Coronary artery (tissue), 2 donors: ENCODE measurements at places on chromosomes 13 and 19.

- no peak for DNase-seq
Observed at GRCh38 chr19:334296-335071, 10.1 kb downstream of the MIER2 start.

GRCh38 chr13:44470638-44471562 lies 97.3 kb downstream of the SERP2 start:
- no peak for DNase-seq

GRCh38 chr19:54333586-54334298 lies 5.2 kb downstream of the LILRA4 start:
- DNase-seq = peak; percentile 38

DNA sequence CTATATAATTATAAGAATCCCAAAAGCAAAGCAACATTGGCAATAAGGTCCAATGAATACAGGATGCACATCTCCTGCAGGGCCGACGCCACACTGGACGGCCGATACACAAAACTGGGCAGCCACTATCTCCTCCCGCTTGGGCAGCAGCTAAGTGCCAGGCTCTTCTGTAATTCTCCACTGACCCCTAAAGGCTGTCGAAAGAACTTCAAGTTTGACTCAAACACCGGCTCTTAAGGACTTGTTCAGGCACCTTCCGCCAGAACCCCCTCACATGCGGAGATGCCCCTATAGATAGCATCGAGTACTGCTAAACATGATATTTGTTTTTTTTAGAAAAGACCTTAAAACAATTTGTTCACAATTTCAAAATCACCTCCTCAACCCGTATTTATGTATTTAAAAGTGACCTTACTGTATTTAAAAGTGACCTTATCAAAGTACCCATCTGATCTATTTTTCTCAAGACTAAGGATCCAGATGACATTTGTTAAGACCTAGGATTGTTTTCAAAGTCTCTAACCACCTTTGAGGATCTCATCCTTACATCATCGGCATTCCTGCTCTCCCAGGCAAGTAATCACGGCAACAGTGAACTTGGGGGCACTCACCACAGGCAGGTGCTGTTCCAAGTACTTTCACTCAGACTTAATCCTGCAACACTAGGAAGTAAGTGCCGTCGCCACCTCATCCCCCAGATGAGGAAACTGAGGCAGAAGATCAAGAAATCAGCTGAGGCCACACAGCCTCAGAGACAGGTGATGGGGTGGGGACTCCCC lies 77.8 kb downstream of the TUBGCP3 start:
- DNase-seq = no peak
